ENCODE measurements at places on chromosomes 11 and 22.

- DNase-seq, result no peak
Observed at GRCh38 chr11:86508604-86509587, 134.2 kb downstream of the CCDC81 start.

GRCh38 chr22:45211435-45211834 is 29.3 kb downstream of the KIAA0930 start:
- no peak for DNase-seq

- DNase-seq, result no peak
Observed at GRCh38 chr22:28900379-28900925, 17.1 kb downstream of the ZNRF3 start.

- DNase-seq, result no peak
Observed at GRCh38 chr11:47271961-47272661, 2.2 kb downstream of the MADD start.

DNA sequence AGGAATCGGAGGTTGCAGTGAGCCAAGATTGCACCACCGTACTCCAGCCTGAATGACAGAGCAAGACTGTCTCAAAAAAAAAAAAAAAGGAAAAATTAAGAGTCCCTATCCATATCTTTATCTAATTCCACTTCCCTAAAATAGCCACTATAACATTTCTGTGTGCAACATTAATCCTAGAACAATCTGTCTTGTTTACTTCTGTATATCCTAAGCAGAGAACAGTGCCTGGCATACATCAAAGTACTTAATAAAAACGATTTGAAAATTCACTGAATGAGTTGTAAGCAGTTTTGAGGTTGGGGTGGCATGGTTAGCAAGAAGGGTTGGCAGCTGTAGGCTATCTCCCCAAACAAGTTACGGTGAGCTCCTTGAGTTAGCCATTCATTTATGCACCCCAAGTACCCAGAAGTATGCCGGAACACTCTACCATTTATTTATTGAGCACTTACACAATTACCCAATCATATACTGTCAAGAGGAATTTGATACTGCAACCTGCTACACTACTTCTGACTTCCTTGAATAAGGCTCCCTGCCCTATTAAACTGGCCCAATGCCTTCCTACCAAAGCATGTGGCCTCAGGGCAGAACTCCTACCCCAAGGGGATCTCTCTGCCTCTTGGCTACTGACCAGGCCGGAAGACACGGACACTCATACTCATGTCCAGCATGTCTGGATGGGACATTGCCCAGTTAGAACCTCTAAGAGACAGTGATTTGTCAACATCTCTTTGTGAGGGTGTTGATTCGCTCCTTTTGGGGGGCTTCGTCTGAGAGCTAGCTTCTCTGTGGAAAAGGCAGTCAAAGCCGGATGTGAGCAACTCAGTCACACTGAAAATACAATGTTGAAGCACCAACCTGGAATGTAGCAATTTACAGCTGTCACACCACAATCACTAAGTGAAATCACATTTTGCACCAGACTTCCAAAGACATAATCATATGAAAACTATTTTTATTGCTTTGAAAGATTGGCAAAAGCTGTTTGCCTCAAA is 16.3 kb upstream of the TMEM41B start:
- DNase-seq, result no peak

DNA sequence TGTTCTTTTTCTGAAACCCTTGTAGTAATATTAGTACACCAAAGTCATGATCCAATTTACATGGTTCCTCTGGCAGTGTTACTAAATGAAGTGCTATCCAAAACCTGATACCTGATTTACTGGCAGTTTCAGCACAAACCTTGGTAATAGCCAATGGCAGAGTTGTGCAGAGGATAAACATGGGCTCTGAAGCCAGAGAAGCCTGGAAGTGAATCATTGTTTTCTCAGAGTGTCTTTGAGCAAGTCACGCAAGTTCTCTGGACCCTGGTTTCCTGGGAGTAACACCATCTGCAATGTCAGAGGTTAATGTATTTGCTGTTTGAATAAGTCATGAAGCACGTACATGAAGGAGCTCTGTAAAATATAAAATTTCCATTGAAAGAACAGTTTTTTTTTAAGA is 222.3 kb upstream of the NARS2 start:
- DNase-seq, result no peak

- DNase-seq, result no peak
Observed at GRCh38 chr22:30459181-30460052, 12.4 kb downstream of the SEC14L3 start.

- DNase-seq, result peak; percentile 46
Observed at GRCh38 chr11:65551572-65552387, 6.4 kb downstream of the LTBP3 start.

GRCh38 chr11:76891285-76891684 is 30.6 kb downstream of the ACER3 start:
- no peak for DNase-seq

All from stimulated activated CD4-positive, alpha-beta T cell treated with anti-CD3 and anti-CD28 coated beads, Interleukin-4, amount 100 ng/mL, for 4 hours (primary cell).